Stimulated activated CD4-positive, alpha-beta T cell treated with anti-CD3 and anti-CD28 coated beads, Interleukin-4, amount 100 ng/mL, for 1 hour (primary cell): ENCODE measurements at places on chromosomes 5 and 9.

- DNase-seq: no peak
These were observed 52.1 kb downstream of the AQP7 start for GRCh38 chr9:33350310-33350709.

- DNase-seq: no peak
These were observed 125.1 kb downstream of the NPR3 start for GRCh38 chr5:32836176-32836575.

DNA sequence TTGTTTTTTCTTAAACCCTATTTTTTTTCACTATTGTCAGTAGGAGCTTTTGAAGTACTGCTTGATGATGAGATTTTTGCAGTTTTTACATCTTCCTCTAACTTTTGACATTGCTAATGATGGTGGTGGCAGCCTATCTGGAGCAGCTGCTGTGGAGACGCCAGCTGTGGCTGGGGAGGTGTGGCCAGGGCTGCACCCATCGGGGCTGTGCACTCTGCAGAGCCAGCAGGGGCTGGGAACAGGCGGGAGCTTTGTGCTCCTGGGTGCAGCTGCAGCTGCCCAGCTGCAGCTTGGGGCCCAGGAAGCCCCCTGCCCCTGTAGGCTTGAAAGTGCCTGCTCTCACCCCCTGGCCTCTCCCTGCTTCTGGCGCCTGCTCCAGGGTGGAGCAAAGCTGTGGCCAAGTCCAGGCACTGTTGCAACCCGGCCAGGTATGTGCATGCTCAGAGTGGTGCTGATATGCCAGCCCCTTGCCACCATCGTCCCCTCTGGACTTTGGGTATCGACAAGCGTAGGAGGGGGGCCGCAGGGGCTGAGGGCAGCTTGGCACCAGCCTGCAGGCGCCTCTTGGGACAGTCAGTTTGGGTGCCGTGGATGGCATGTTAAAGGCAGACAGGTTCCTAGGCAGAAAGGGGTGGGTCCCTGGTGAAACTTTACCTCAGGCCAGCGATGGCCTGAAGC is 39.2 kb downstream of the FER start:
- no peak for DNase-seq

GRCh38 chr9:116287721-116288120 is 134.1 kb downstream of the PAPPA start:
- no peak for DNase-seq

DNA sequence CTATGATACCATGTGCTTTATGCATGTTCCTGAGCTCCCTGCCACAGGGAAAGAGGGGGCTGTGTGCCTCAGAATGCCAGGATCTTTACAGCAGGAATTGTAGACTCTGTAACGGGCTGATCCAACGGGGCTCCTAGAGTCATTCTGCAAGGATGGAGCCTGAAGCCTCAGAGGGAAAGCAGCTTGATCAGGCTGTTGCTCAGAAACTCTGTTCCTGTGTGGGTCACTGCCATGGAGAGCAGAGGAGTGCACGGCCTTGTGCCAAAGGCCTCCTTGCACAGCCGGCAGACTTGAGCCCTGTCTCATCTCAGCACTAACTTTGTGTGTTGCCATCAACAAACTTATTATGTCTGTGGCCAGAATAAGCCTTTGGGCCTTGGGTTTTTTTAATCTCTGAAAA is 51.8 kb downstream of the AMBP start:
- DNase-seq: no peak

GRCh38 chr5:91586232-91586631 is 203.1 kb upstream of the ARRDC3 start:
- DNase-seq: no peak

DNA sequence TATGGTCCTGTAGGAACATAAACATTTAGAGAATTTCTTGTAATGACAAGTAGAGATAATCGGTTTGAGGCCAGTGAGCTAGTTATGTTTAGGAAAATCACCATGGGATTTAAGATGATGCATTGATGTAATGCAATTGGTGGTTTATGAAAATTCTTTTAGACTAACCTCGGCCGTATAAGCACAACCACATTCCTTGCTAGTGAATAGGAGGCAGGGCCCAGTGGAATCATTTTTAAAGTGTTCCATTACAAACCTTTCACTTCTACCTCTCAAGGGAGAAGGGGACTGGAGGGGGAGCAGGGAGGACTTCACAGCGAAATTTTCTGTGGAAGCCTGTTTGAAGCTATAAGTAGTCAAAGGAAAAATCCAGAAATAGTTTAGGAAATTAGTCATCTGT is 71.8 kb upstream of the NFIL3 start:
- no peak for DNase-seq

DNA sequence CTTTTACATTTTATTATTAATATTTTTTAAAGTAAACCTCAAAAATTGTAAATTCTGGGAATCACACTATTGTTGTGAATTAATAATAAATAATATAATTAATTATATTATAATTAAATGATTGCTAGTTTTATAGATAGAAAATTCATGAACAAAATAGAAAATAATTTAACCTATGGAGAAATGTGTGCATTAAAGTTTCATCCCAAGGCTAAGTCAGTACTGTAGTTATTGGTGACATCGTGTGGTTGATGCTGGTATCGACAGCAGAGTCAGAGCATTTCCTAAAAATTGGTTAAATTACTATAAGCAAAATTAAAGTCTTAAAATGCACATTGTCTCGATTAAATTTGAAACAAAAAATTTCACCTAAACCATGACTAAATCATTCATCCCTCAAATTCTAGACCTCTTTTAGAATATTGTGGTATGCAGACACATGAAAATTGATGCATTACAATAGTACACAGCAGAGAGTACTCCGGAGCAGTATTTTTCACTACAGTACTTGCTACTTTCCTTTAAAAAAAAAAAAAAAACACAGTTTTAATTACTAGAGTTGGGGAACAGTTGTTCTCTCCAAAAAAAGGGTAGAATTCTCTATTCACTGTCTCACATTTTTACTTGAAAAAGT is 73.9 kb downstream of the RORB start:
- DNase-seq: no peak

DNA sequence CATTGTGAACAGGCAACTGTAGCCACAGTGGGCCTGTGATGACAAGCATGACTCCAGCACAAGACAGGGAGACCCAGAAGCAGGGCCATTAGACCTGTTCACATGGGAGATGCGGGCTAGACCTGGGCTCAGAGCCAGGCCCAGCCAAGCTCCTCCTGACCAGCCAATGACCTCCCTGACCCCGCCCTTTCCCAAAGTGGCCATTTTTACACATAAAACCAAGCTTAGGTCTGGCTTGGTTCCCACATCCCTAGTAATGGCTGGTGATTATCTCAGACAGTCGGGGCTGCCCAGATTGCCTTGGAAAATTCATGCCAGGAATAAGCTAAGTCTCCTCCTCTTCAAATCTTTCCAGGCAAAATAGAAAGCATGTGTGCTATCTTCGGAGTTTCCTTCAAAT is 94.1 kb downstream of the FRMD3 start:
- DNase-seq: no peak

GRCh38 chr9:19136129-19136528 is 8.8 kb upstream of the PLIN2 start:
- no peak for DNase-seq

GRCh38 chr5:27706832-27707231 is 668.4 kb upstream of the CDH9 start:
- no peak for DNase-seq

DNA sequence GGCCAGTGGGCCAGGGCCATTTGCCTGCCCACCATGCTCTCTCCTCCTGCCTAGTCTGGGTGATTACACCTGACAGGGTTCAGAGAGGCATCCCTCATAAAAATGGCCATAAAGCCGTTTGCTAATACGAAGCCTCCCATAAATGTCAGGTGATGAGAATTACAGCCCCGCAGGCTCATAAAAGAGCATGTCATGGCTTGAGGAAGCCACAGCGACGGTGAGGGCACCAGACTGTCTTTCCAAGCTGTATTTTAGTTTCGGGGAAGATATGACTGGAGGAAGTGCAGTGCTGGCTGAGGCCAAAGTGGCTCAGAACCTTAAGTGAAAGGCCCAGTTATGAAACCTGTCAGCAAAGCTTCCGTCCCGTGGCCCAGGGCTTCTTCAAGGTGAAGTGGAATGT is 18.5 kb upstream of the TCERG1 start:
- no peak for DNase-seq

GRCh38 chr9:5698810-5699556 is 70.1 kb downstream of the RIC1 start:
- no peak for DNase-seq
